ENCODE measurements at places on chromosomes 13 and 19.

- no peak for DNase-seq
Measured at GRCh38 chr19:12314553-12314952, 18.9 kb downstream of the ZNF563 start.

DNA sequence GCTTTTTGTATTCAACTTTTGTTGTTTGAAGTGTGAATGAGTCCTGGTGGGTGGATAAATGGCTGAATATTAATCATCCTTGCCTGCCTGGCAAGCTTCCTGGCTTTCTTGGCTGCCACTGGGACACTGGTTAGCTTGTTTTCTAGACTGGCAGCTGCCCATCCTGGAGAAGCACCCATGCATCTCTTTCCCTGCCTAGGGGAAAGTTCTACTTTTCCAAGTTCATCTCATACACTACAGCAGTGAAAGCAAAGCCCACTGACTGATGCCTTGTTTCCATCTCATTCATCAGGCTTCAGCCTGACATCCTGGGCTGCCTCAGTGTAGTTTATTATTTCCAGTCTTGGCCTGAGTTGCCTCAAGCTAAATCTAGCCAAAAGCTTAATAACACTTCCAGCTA, 244.8 kb downstream of the PCDH20 start:
- DNase-seq: no peak

DNA sequence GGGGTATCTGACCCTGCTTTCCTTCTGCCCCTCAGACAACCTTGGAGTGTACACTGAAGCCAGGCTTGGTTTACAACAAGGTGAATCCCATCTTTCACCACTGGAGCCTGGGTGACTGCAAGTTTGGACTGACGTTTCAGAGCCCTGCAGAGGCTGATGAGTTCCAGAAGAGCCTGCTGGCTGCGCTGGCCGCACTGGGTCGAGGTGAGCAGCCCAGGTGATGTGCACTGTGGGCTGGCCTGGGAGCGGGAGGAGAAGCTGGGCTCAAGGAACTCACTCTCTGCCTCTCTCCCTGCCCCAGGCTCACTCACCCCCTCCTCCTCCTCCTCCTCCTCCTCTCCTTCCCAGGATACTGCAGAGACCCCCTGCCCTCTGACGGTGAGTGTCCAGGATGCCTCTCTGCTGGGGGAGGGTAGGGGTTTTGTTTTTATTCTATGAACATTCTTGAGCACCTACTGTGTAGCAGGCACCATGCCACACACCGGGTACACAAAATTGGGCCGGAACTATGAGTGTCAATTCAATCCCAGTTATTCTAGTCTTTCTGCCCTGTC, 3.5 kb downstream of the SPRED3 start:
- no peak for DNase-seq

- peak; percentile 7 for DNase-seq
Measured at GRCh38 chr19:15297416-15298224, 34.7 kb downstream of the BRD4 start.

- no peak for DNase-seq
Measured at GRCh38 chr19:38030686-38031422, 123.8 kb downstream of the SIPA1L3 start.

DNA sequence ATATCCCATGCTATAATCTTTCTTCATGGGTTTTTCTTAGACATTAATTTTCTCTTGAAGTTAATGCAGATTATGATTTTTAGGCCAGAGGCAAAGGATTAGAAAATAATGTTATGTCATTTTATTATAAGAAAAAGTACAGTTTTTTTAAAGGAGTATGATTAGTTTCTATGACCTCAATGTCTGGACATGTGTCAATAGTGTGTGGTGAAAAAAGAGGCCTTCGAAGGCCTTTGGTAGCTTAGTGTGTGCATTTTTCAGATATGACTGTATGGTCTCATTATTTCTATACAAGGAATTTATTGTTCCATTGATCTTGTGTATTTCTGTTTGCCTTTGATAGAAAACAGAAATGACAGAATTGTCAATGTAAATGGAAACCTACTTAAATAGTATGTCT, 195.6 kb downstream of the GPC5 start:
- DNase-seq: no peak

- peak; percentile 80 for DNase-seq
Measured at GRCh38 chr19:5961969-5962945, 15.7 kb downstream of the RANBP3 start.

DNA sequence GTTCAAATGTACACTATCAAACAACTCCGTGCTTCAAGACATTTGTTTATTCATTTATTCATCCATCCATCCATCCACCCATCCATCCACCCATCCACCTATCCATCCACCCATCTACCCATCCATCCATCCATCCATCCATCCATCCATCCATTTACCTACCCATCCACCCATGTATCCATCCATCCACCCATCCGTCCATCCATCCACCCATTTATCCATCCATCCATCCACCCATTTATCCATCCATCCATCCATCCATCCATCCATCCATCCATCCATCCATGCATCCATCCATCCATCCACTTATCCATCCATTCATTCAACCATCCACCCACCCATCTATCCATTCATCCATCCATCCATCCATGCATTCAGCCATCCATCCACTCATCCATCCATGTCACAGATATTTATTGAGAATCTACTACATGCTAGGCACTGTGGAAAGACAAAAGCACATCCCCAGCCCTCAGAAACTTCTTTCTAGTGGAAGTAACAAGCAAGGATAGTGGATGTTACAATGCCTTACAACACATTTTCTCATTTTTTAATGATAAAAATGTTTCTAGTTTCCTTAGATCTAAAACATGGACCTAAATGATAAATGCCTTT, 237.6 kb downstream of the ZNF536 start:
- DNase-seq: no peak

- no peak for DNase-seq
Measured at GRCh38 chr19:6292006-6292405, 12.2 kb upstream of the MLLT1 start.

DNA sequence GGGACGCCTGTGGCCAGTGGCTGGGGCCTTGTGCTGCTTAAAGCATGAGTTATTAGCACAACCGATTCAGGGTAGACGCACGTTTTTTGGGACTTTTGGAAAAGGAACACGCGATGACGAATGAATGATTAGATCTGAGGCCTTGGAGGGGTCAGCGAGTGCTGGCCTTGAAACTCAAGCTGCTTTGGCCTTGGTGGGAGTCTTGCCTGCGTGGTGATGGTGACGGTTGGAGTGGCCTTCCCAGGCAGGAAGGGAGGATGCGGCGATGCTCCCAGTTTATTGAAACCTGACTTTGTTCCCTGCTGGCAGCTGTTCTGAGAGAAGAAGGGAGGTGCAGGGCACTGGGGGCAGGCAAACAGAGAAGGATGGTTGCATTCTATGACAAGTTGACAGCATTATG, 63.1 kb upstream of the RNF113B start:
- DNase-seq: no peak

DNA sequence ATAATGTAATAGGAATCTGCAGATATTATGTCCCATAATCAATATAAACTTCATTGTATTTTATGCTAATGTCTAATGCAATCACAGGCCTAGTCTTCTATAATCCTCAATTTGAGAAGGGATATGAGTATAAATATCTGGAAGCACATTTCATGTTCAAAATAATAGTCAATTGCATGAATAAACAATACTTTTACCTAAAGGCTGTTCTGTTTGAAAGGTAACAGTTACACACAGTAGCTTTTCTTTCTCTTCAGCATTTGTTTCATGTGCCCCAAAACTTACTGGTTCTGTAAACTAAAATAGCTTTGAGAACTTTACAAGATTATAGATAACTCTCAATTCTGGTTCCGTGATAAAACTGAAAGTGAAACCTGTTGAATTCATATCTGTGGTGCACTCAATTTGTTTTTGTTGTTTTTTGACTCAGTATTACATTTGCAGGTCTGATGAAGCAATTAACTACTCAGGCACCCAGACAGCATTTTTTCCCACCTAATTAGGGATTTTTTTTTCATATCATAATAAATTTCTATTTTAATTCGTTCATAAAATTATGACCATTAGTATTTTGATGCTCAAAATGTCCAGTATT, 1193.8 kb downstream of the SLITRK1 start:
- DNase-seq: no peak

GRCh38 chr13:97234236-97234635, 12.1 kb downstream of the MBNL2 start:
- DNase-seq: no peak

DNA sequence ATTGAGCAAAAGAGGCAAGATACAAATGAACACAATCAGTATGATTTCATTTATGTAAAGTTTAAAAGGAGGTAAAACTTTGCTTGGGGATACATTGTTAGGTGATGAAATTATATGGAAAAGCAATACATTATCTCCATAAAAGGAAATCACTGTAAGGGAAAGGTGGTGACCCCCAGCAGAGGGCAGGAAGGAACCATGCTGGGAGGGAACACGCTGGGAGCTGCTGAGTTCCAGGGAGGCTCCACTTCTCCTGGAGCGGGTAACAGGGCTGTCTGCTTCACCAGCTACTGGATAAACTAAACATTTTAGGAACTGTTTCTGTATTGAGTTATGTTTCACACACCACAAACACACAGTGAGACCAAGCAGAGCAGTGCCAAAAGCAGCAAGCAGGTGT, 91.2 kb downstream of the KATNAL1 start:
- no peak for DNase-seq

- peak; percentile 57 for DNase-seq
Measured at GRCh38 chr19:56309511-56310185, 5.0 kb downstream of the ZSCAN5A start.

- no peak for DNase-seq
Measured at GRCh38 chr19:44596428-44597130, 16.8 kb upstream of the IGSF23 start.

DNA sequence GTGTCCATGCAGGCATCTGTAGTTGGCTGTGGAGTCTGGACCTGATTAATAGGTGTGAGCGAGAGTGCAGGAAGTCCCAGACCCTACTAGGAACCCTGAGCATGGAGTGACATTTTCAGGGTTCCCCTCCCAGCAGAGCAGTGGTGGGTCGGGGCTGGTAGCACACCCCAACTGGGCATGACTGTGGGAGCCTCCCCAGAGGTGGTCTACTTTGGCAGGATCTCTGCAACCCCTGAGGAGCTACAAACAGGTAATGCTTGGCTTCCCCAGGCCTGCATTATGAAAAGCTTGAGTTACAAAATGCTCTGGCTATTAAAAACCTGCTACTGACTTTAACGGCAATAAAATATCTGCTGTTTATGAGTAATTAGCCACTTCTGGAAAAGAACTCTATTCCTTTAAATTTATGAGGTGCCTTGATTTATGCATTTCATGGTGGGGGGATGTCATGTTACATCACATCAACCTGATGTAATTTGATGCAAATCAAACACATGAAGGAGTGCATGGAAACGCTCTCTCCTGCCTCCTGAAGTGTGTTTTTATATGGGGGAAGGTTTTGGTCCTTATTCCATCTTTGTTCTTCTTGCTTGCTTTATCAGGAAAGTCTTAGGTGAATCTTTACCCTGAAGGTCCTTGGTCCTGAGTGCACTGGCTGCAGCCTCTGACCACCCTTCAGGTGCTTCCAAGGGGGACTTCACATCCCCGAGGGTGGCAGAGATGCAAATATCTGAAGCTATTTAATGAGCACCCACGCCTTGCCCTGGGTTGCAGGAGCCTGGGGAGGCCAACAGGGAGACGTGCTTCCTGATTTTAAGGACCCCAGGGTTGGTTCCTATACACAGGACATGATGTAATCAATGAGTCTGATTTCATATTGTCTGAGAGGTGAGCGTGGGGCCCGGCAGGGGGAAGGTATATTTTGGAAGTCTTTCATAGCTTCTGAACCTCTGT, 54.0 kb downstream of the ZNF536 start:
- DNase-seq: no peak

DNA sequence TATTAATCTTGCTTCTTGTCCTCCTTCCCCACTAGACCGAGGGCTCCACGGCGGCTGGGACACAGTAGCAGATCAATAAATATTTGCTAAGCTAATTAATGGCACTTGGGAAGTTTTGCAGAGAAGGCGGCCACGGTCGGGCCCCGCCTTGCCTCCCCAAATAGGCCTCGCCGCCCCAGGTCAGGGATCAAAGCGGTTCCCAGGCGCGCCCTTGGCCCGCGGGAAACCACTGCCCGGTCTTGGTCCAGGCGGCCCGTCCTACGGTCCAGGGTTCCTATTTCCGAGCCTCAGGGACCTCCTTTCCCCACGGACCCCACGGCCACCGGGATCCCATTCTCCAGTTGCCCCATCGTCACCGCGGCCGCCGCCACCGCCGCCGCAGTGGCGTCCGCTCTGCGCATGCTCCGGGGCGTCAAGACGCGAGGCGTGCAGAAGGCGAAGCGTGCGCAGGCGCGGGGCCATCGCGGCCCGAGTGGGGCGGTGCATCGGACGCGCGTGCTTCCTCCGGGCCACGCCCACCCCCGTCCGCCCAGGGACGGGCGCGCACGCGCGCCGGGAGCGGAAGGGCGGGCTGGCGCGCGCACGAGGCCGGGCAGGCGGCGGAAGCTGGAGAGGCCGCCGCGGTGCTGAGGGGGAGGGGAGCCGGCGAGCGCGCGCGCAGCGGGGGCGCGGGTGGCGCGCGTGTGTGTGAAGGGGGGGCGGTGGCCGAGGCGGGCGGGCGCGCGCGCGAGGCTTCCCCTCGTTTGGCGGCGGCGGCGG, at the start of gene SMARCA4:
Gene SMARCA4, plus strand, starts transcription at position 717 of the 759 bp plus-strand sequence. CDS start 23,122 bp downstream, outside the sequence.
- peak; percentile 97 for DNase-seq

GRCh38 chr13:99630269-99630898, 129.1 kb downstream of the TM9SF2 start:
- no peak for DNase-seq

DNA sequence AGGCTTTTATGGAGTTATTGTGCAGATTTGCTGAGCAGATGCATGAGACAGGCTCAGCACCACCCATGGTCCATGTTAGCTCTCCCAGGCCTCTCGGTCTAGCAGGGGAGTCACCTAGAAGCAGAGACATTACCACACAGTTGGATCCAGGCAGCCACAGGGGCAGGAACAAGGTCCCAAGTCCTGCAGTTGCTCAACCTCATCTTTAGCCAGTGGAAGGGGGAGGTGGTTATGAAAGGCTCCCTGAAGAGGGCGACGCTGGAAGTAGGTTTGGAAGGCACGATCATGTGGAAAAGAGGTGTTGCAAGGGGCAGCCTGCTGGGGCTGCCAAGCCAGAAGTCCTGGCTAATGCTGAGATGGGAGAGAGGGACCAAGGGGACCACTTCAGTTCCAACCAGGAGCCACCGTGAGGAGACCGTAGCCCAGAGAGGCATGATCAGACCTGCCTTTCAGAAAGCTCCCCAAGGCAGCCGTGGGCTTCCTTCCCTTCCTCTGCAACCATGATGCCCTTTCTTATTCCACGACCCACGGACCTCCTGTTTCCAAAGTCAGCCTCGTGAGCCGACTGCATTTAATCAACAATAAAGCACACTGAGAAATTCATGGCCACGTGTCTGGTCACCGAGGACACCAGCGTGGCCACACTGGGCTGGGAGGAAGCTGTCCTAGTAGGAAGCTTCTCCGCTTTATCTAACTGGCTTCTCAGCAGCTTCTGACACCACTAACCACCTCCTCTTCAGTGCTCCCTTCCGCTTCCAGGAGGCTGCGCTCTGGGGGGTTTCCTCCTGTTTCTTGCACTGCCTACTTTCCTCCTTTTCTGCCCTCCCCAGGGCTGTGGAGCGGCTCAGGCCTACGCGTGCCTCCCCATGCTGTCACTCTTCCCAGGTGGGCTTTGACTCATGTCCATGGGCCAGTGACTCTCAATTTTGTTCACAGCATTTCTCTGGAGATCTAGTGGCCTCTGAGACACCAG, 2.6 kb downstream of the AP1M1 start:
- DNase-seq: no peak

- DNase-seq: no peak
Measured at GRCh38 chr13:20526664-20527063, 1.0 kb upstream of the CRYL1 start.

- DNase-seq: no peak
Measured at GRCh38 chr19:14519860-14520407, 1.7 kb upstream of the DNAJB1 start.
